ENCODE measurements at places on chromosomes 5 and 9. TPM values are rescaled to one million over a fixed set of nuclear protein-coding genes. Genes with fewer than 3 reads are reported as not detected.

GRCh38 chr5:177350776-177351391 is 584 bp downstream of the LMAN2 start:
- H3K36me3 ChIP-seq, result no peaks in the 10 kb centered on the region
- H3K4me1 ChIP-seq, result peaks cover 27% of the 10 kb centered on the region
- peak overlapping the region; percentile 99 for H3K27ac ChIP-seq
- H3K27me3 ChIP-seq, result peaks cover 11% of the 10 kb centered on the region

FOXD4L6 gene
- total RNA-seq, result 0.14 TPM

DNA sequence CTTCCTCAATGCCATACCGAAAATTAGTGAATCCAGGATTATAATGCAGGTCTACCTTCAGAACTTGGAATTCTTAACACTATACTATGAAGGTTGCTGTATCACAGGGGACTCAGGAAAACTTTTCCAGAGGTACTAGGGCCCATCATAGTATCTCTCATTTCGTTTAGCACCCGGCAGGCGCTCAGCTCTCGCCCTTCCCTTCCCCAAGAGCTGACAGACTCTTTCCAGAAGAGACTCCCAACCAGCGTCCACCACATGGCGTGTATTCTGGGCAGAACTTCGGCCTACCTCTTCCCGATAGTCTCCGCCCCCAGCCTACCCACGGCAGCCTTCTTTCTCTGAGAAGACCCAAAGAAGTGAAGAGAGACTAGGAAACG is 271 bp downstream of the NOL8 start:
- no peak for DNase-seq
- H3K27me3 ChIP-seq, result no peaks in the 10 kb centered on the region
- H3K4me1 ChIP-seq, result peaks cover 22% of the 10 kb centered on the region
- peak overlapping the region; percentile 99 for H3K4me3 ChIP-seq
- peak overlapping the region; percentile 97 for H3K27ac ChIP-seq

- H3K27me3 ChIP-seq, result no peaks in the 10 kb centered on the region
- H3K4me3 ChIP-seq, result no peak overlapping the region
- peaks cover 7% of the 10 kb centered on the region for H3K4me1 ChIP-seq
These were observed 584.1 kb upstream of the NUDT12 start for GRCh38 chr5:104146652-104147051.

- H3K27ac ChIP-seq, result peak overlapping the region; percentile 62
- H3K4me3 ChIP-seq, result peak overlapping the region; percentile 66
- peaks cover 39% of the 10 kb centered on the region for H3K4me1 ChIP-seq
- H3K27me3 ChIP-seq, result no peaks in the 10 kb centered on the region
- peaks cover 7% of the 10 kb centered on the region for H3K36me3 ChIP-seq
These were observed 134.1 kb downstream of the NUDT12 start for GRCh38 chr5:103428411-103428871.

DNA sequence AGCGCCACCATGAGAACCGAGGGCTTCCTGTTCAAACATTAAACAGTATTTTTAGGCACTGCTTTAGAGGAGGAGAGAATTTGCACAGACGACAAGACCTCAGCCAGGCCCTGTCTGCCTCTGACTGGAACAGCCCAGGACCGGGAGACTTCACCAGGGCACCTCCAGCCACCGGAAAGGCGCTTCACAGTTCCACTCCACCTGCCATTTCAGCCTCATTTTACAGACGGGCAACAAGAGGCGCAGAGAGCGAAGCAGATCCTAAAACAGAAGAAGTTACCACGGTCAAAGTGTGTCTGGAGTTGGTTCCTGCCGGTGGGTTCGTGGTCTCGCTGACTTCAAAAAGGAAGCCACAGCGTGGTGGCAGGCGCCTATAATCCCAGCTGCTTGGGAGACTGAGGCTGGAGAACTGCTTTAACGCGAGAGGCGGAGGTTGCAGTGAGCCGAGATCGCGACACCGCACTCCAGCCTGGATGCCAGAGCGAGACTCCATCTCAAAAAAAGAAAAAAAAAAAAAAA is 28.4 kb downstream of the COL23A1 start:
- H3K27me3 ChIP-seq, result peaks cover 34% of the 10 kb centered on the region
- peaks cover 3% of the 10 kb centered on the region for H3K36me3 ChIP-seq
- H3K4me1 ChIP-seq, result peaks cover 32% of the 10 kb centered on the region
- H3K27ac ChIP-seq, result no peak overlapping the region
- no peak for DNase-seq

IL4 gene
- not detected for total RNA-seq

CLIC3 gene
- 38.6 TPM for total RNA-seq

DNA sequence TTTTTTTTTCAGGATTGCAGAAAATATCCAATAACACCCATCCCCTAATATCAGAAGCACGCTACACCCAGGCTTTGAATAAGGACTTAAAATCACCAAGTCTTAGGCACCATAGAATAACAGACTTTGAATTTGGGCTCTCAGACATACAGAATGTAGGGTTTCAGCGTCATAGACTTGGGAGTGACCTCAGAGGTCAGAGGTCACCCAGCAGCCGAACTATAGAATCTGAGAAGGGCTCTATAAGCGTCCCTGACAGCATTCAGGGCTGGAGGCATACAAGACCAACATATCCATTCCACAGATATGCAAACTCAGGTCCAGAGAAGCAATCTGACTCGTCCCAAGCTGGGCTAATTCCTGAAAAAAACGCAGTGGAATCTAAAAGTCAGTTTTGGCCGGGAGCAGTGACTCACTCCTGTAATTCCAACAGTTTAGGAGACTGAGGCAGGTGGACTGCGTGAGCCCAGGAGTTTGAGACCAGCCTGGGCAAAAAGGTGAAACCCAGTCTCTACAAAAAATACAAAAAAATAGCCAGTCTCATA is 34.7 kb downstream of the SLC6A7 start:
- DNase-seq, result no peak
- H3K27ac ChIP-seq, result no peak overlapping the region
- no peaks in the 10 kb centered on the region for H3K36me3 ChIP-seq
- H3K27me3 ChIP-seq, result peaks cover 6% of the 10 kb centered on the region
- no peaks in the 10 kb centered on the region for H3K4me1 ChIP-seq

KIF4B gene
- 0.14 TPM for total RNA-seq

GRCh38 chr5:83789371-83789770 is 68.7 kb upstream of the HAPLN1 start:
- no peak for DNase-seq
- H3K4me3 ChIP-seq, result no peak overlapping the region
- H3K4me1 ChIP-seq, result no peaks in the 10 kb centered on the region
- H3K27me3 ChIP-seq, result no peaks in the 10 kb centered on the region
- H3K27ac ChIP-seq, result no peak overlapping the region

GRCh38 chr5:122262103-122262502 is 49.9 kb upstream of the SNCAIP start:
- H3K27ac ChIP-seq, result no peak overlapping the region
- no peaks in the 10 kb centered on the region for H3K27me3 ChIP-seq
- H3K4me1 ChIP-seq, result no peaks in the 10 kb centered on the region
- no peaks in the 10 kb centered on the region for H3K36me3 ChIP-seq
- H3K4me3 ChIP-seq, result no peak overlapping the region
- no peak for DNase-seq

SLC25A2 gene
- total RNA-seq, result 0.92 TPM

GRCh38 chr5:137778772-137779564 is 24.8 kb upstream of the HNRNPA0 start:
- H3K27me3 ChIP-seq, result peaks cover 8% of the 10 kb centered on the region
- no peaks in the 10 kb centered on the region for H3K4me1 ChIP-seq
- DNase-seq, result no peak
- no peak overlapping the region for H3K4me3 ChIP-seq

GRCh38 chr9:8514760-8515159 is 715.2 kb upstream of the DMAC1 start:
- no peak overlapping the region for H3K4me3 ChIP-seq
- H3K27ac ChIP-seq, result no peak overlapping the region
- DNase-seq, result no peak
- peaks cover under 1% of the 10 kb centered on the region for H3K4me1 ChIP-seq

LCN12 gene
- 8.3 TPM for total RNA-seq

- H3K27ac ChIP-seq, result peak overlapping the region; percentile 52
- H3K4me3 ChIP-seq, result no peak overlapping the region
- H3K27me3 ChIP-seq, result no peaks in the 10 kb centered on the region
These were observed 164.0 kb downstream of the CCDC192 start for GRCh38 chr5:127867022-127867783.

- H3K27ac ChIP-seq, result no peak overlapping the region
- DNase-seq, result no peak
These were observed 107.4 kb upstream of the DMAC1 start for GRCh38 chr9:7906783-7907550.

- H3K4me3 ChIP-seq, result no peak overlapping the region
- H3K4me1 ChIP-seq, result peaks cover 76% of the 10 kb centered on the region
- no peak for DNase-seq
- peak overlapping the region; percentile 77 for H3K27ac ChIP-seq
- peaks cover 13% of the 10 kb centered on the region for H3K36me3 ChIP-seq
- no peaks in the 10 kb centered on the region for H3K27me3 ChIP-seq
These were observed 15.3 kb upstream of the NDST1 start for GRCh38 chr5:150492621-150493020.

DNA sequence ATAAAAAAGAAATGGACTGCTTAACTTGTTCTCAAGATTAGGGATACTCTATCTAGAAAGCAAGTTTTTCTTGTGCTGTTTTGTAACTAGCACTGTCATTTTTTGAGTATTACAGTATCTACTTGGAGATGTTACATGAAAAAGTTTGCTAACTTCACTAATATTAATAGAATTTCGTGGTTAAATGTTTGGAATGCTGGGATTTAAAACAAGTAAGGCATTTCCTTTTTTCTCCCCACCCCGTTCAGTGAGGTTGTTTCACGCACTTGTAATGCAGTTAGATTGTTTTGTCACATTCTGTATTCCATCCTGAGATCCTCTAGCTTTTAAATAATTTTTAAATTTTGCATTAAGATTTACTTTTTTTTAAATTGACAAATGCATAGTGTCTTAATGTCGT is 20.0 kb upstream of the TEK start:
- H3K27me3 ChIP-seq, result no peaks in the 10 kb centered on the region
- no peak overlapping the region for H3K4me3 ChIP-seq
- no peak for DNase-seq
- H3K27ac ChIP-seq, result no peak overlapping the region
- H3K4me1 ChIP-seq, result no peaks in the 10 kb centered on the region

SMIM27 gene
- 9.1 TPM for total RNA-seq

PKD2L2 gene
- not detected for total RNA-seq

TEX48 gene
- not detected for total RNA-seq

DNA sequence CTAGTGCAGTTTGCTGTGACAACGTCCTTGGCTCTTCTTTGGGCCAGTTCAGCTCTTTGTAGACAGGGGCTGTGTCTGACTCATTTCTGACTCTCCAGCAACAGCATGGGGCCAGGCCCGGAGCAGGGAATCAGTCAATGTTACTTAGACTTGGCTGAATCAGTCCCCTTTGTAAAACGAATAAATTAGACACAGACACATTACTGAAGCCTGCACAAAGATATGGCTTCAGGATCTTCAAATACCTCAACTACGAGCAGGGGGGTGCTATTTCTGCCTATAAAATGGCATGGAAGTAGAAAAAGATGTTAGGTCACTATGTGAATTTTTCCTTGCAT is 204.7 kb downstream of the TTLL11 start:
- no peak overlapping the region for H3K4me3 ChIP-seq
- H3K27ac ChIP-seq, result no peak overlapping the region
- H3K27me3 ChIP-seq, result peaks cover 20% of the 10 kb centered on the region
- no peaks in the 10 kb centered on the region for H3K36me3 ChIP-seq
- DNase-seq, result no peak

DNA sequence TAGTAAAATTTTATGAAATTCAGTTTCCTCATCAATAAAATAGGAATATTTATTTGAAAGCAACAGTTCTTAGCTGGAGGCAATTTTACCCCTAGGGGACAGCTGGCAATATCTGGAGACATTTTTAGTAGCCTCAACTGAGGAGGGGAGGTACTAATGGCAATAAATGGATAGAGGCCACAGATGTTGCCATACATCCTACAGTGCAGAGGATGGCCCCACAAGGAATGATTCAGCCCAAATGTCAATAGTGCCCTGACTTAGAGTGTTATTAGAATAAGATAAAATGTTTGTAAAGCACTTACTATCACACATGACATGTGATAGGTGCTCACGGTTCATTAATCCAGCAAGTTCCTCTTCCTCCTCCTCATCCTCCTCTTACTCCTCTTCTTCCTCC is 293.6 kb downstream of the KCTD16 start:
- DNase-seq, result no peak
- H3K4me1 ChIP-seq, result peaks cover 18% of the 10 kb centered on the region
- no peak overlapping the region for H3K27ac ChIP-seq
- no peaks in the 10 kb centered on the region for H3K36me3 ChIP-seq
- H3K4me3 ChIP-seq, result no peak overlapping the region

GRCh38 chr5:135851186-135851914 is 16.9 kb downstream of the SLC25A48 start:
- no peak for DNase-seq
- H3K4me3 ChIP-seq, result no peak overlapping the region
- H3K4me1 ChIP-seq, result no peaks in the 10 kb centered on the region
- H3K36me3 ChIP-seq, result no peaks in the 10 kb centered on the region
- peaks cover 10% of the 10 kb centered on the region for H3K27me3 ChIP-seq

IRX1 gene
- total RNA-seq, result 24.1 TPM

GLDC gene
- total RNA-seq, result 11.8 TPM

KLF4 gene
- total RNA-seq, result 49.5 TPM

DNA sequence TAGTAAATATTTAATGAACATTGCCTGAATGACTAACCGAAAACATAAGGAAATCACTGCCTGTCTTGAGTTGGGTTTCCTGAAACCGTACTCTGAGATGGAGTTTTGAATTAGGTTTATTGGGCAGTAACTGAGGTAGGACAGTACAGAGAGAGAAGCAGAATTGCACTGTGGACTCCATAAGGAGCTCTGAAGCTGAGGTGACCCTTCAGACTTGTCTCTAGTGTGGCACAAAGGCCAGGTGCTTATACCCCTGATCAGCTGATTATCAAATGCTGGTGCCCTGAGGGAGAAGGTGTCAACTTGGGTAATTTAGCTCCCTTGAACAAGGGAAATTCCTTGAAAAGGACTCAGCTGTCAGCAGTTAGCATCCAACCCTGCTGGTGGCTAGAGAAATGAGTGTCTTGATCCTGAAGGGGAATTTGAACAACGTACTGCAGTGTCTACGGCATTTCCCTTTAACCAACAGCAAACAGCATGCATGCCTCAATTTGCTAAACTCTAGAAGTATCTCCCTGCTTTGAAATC is 135.0 kb upstream of the SMARCA2 start:
- H3K4me1 ChIP-seq, result no peaks in the 10 kb centered on the region
- H3K27me3 ChIP-seq, result no peaks in the 10 kb centered on the region
- DNase-seq, result no peak
- no peak overlapping the region for H3K4me3 ChIP-seq
- H3K27ac ChIP-seq, result no peak overlapping the region
- H3K36me3 ChIP-seq, result no peaks in the 10 kb centered on the region

GRCh38 chr9:7542693-7543092 is 256.9 kb downstream of the DMAC1 start:
- no peaks in the 10 kb centered on the region for H3K36me3 ChIP-seq
- DNase-seq, result no peak
- H3K27ac ChIP-seq, result no peak overlapping the region
- H3K4me3 ChIP-seq, result no peak overlapping the region
- no peaks in the 10 kb centered on the region for H3K4me1 ChIP-seq
- peaks cover 6% of the 10 kb centered on the region for H3K27me3 ChIP-seq

GRCh38 chr9:95820074-95820473 is 55.4 kb upstream of the ERCC6L2 start:
- H3K27ac ChIP-seq, result no peak overlapping the region
- H3K4me3 ChIP-seq, result no peak overlapping the region
- H3K4me1 ChIP-seq, result peaks cover 16% of the 10 kb centered on the region
- peaks cover 26% of the 10 kb centered on the region for H3K36me3 ChIP-seq
- H3K27me3 ChIP-seq, result no peaks in the 10 kb centered on the region
- no peak for DNase-seq

Data from type B pancreatic cell (in vitro differentiated cells).